Activated CD8-positive, alpha-beta T cell treated with anti-CD3 and anti-CD28 coated beads, Interleukin-2, amount 10 ng/mL, durations not matched to agents 7 days and 5 days (primary cell): ENCODE measurements at places on chromosomes 12 and 14. TPM values are rescaled to one million over a fixed set of nuclear protein-coding genes. Genes with fewer than 3 reads are reported as not detected.

GRCh38 chr14:55332654-55333570 is 61.7 kb downstream of the FBXO34 start:
- peaks cover 61% of the 10 kb centered on the region for H3K4me1 ChIP-seq
- H3K27ac ChIP-seq, result peak overlapping the region; percentile 86
- peak overlapping the region; percentile 64 for H3K4me3 ChIP-seq

DNA sequence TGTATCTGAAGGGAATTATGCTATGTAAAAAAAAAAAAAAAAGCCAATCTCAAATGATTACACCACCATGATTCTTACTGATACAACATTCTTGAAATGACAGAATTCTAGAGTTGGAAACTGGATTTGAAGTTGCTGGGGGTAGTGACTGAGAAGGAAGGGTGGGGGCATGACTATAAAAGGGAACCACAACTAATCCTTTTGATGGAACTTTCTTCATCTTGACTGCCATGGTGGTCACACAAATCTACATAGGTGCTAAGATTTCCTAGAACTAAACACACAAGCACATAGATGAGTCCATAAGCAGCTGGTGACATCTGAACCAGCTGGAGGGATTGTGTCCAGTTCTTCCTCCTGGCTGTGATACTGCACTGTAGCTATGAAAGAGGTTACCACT is 51.4 kb downstream of the CLMN start:
- H3K36me3 ChIP-seq, result no peaks in the 10 kb centered on the region
- H3K4me1 ChIP-seq, result peaks cover 40% of the 10 kb centered on the region
- H3K4me3 ChIP-seq, result no peak overlapping the region
- DNase-seq, result no peak
- no peaks in the 10 kb centered on the region for H3K27me3 ChIP-seq

- no peak for DNase-seq
- H3K27ac ChIP-seq, result no peak overlapping the region
- no peak overlapping the region for H3K4me3 ChIP-seq
- peaks cover 52% of the 10 kb centered on the region for H3K36me3 ChIP-seq
- H3K27me3 ChIP-seq, result no peaks in the 10 kb centered on the region
These were observed 34.7 kb upstream of the AMIGO2 start for GRCh38 chr12:47114481-47114892.

DNA sequence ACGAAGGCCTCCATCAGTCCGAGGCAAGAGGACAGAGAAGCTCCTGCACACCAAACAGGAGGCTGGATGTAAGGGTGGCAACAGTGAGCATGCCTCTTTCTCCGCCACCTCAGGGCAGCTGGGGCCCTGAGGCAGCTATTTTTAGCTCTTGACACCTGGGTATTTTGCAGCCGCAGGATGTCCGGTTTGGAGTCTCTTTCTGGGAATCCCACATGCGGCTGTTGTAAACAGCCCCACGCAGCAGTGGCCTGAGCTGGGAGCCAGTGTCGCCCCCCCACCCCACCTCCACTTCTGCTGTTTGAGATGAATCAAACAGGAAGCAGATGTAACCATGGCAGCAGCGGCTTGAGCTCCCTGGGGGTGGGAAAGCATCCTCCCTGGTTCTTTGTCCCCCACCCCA is 11.7 kb downstream of the HDAC7 start:
- peak overlapping the region; percentile 71 for H3K4me3 ChIP-seq
- H3K36me3 ChIP-seq, result peaks cover 67% of the 10 kb centered on the region
- H3K4me1 ChIP-seq, result peaks cover 98% of the 10 kb centered on the region
- H3K27ac ChIP-seq, result peak overlapping the region; percentile 91

- no peak overlapping the region for H3K27ac ChIP-seq
- H3K4me3 ChIP-seq, result no peak overlapping the region
- DNase-seq, result no peak
- H3K36me3 ChIP-seq, result no peaks in the 10 kb centered on the region
- no peaks in the 10 kb centered on the region for H3K4me1 ChIP-seq
- H3K27me3 ChIP-seq, result no peaks in the 10 kb centered on the region
These were observed 235.3 kb downstream of the PLCZ1 start for GRCh38 chr12:18502422-18502968.

GRCh38 chr12:24582954-24583601 is 365.8 kb downstream of the BCAT1 start:
- no peaks in the 10 kb centered on the region for H3K36me3 ChIP-seq
- H3K27ac ChIP-seq, result no peak overlapping the region
- H3K4me1 ChIP-seq, result no peaks in the 10 kb centered on the region
- no peak overlapping the region for H3K4me3 ChIP-seq
- H3K27me3 ChIP-seq, result no peaks in the 10 kb centered on the region
- no peak for DNase-seq

DNA sequence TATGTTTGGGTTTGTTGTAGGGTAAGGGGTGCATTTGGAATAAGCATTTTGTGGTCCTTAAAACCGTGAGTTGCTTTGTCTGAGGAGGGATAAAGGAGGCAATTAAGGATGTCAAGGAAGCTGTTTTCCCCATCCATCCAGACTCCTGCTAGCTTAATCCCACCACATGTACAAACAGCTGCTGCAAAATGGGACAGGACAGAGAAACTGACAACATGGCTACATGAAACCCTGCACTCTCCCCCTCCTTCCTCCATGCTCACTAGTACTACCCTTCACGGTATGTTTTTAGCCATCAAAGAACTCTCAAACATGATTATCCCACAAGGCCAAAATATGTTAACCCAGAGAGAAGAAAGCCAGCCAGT is 20.6 kb downstream of the ST8SIA1 start:
- H3K4me3 ChIP-seq, result no peak overlapping the region
- H3K27ac ChIP-seq, result no peak overlapping the region
- H3K27me3 ChIP-seq, result peaks cover 8% of the 10 kb centered on the region
- H3K4me1 ChIP-seq, result no peaks in the 10 kb centered on the region
- DNase-seq, result no peak

The CD4 gene
- 0.90 TPM for total RNA-seq

DNA sequence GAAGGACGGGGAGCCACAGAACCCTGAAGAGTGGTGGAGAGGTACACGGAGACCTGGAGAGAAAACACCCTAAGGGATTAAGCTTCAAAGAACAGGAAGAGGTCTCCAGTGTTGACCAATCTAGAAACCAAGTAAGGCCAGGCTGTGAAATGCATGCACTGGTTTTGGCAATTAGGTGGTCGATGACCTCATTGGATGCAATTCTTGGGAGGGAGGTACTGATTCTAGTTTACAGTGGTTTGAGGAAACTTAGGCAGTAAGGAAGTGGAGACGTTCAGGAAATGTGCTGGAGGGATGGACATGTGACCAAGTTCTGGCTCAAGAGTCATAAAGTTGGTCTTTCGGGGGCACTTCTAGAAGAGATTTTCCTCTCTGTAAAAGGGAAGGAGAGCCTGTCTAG is 91.3 kb upstream of the CEP83 start:
- no peak for DNase-seq
- peaks cover under 1% of the 10 kb centered on the region for H3K27me3 ChIP-seq
- no peak overlapping the region for H3K27ac ChIP-seq

DNA sequence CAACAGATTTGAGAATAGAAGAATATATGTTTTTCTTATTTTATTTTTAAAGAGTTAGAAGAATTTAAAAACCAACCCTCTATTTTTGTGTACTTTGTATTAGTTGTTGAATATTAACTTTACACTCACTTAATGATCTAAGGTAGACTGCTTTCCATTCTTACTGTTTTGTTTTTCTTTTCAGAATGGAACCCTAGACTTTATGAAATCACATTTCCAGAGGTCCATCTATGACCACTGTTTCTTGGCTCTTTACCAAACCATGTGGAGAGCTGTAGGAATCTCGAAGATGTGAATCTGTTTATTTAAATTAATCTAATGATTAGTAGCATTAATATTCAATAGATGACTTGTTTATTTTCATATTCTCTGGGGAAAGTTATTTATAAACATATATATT is 7.2 kb upstream of the PIK3C2G start:
- no peak overlapping the region for H3K4me3 ChIP-seq
- no peak for DNase-seq
- no peak overlapping the region for H3K27ac ChIP-seq
- H3K36me3 ChIP-seq, result no peaks in the 10 kb centered on the region

The ADAM21 gene
- not detected for total RNA-seq

- H3K4me3 ChIP-seq, result no peak overlapping the region
- no peaks in the 10 kb centered on the region for H3K36me3 ChIP-seq
- no peaks in the 10 kb centered on the region for H3K27me3 ChIP-seq
These were observed 1.2 kb upstream of the C14orf180 start for GRCh38 chr14:104578321-104578720.

The COL2A1 gene
- total RNA-seq, result not detected

GRCh38 chr12:106522708-106523107 is 60.1 kb upstream of the RFX4 start:
- no peak for DNase-seq
- H3K4me3 ChIP-seq, result no peak overlapping the region
- no peak overlapping the region for H3K27ac ChIP-seq
- H3K4me1 ChIP-seq, result no peaks in the 10 kb centered on the region
- H3K27me3 ChIP-seq, result peaks cover 11% of the 10 kb centered on the region
- H3K36me3 ChIP-seq, result no peaks in the 10 kb centered on the region

DNA sequence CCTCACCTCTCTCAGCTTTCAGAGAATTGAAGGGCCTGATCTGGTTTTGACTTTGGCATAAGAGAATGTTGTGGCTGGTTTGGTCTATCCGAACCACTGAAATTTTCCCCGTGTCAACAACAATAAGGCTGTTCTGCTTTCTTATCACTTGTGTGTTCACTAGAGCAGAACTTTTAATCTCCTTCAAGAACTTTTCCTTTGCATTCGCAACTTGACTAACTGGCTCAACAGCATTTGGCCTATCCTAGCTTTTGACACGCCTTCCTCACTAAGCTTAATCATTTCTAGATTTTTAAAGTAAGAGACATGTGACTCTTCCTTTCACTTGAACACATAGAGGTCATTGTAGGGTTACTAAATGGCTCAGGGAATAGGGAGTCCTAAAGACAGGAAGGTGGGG is 25.9 kb upstream of the EDDM3A start:
- no peak overlapping the region for H3K4me3 ChIP-seq
- H3K27ac ChIP-seq, result no peak overlapping the region
- H3K4me1 ChIP-seq, result no peaks in the 10 kb centered on the region
- peaks cover 17% of the 10 kb centered on the region for H3K27me3 ChIP-seq
- DNase-seq, result no peak

The TMEM253 gene
- total RNA-seq, result not detected

DNA sequence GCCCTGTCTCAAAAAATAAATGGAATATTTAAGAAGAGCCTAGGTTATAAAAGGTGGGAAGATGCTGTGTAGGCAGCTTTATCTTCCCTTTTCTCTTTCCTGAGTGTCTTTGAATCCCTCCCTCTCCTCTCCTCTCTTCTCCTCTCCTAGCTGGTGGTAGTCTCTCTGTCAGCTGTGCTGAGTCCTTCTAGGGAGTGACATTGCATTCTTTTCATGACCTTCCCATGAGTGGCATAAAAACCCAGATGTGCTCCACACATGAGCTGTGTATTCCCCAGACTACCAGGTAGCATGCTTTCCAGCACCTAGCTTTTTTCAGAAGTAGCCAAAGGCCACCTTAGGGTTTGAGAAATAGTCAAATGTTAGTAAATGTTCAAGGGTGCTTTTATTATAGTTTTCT is 23.6 kb downstream of the SAMD4A start:
- no peak overlapping the region for H3K4me3 ChIP-seq
- peaks cover 23% of the 10 kb centered on the region for H3K27me3 ChIP-seq
- H3K27ac ChIP-seq, result no peak overlapping the region
- DNase-seq, result no peak

The MCRS1 gene
- 85.9 TPM for total RNA-seq

DNA sequence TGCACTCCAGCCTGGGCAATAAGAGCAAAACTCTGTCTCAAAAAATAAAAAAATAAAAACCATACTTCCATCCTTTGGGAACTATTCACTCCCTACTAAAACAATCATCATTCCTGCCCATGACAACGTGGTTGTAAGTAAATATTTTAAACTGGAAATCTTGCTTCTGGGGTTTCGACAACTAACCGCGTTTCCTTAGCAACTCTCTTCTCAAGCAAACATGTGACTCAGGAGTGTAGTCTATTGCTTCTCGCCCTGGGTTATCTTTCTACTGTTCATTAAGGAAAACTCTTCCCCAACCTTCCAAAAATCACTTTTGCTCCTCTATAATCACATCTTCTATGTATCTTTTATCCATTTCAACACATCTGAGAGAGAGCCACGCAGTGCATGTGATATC is 21.8 kb downstream of the APPL2 start:
- H3K4me1 ChIP-seq, result peaks cover 3% of the 10 kb centered on the region
- no peaks in the 10 kb centered on the region for H3K27me3 ChIP-seq
- peaks cover 15% of the 10 kb centered on the region for H3K36me3 ChIP-seq
- no peak overlapping the region for H3K4me3 ChIP-seq
- no peak overlapping the region for H3K27ac ChIP-seq

- H3K4me3 ChIP-seq, result no peak overlapping the region
- no peak for DNase-seq
These were observed 148.0 kb downstream of the ANO6 start for GRCh38 chr12:45363903-45364302.

The EFCAB11 gene
- total RNA-seq, result 9.8 TPM

DNA sequence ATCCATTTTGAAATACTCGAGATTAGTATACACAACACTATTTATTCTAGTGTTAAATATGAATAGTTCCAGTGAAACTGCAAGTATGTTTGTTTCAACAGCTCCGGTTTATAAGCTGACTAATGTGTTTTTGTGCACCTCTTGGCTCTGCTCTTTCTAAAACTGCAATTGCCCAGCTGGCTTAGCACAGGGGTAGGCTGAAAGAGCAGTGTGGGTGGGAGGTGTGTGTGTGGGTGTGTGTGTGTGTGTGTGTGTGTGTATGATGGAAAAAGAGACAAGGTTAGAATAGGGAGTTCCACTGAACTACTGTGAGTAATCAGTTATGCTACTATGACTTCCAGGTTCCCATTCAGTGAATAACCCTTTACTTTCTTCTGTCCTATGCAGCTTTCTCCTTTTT is 37.8 kb upstream of the DDHD1 start:
- H3K4me3 ChIP-seq, result no peak overlapping the region
- no peak overlapping the region for H3K27ac ChIP-seq
- H3K27me3 ChIP-seq, result no peaks in the 10 kb centered on the region
- no peak for DNase-seq

DNA sequence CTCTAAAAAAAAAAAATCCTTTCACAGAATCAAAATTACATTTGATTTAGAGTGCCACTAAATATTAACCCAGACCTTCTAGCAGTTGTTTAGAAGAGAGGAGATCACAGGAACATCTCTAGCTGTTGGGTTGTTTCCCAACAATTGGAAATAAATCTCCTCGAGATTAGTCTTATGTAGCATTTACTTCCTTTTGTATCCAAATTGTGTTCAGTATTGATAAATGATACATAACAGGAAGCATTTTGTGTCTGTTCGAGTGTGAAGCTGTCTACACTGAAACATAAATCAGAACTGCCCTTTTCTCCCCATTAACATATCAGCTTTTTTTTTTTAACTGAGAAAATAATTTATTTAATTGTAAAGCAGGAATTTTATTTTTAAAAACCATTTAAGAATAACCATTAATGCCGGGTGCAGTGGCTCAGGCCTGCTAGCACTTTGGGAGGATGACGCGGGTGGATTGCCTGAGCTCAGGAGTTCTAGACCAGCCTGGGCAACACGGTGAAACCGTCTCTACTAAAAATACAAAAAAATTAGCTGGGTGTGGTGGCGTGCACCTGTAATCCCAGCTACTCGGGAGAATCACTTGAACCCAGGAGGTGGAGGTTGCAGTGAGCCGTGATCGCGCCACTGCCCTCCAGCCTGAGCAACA is 14.7 kb upstream of the CAND1 start:
- DNase-seq, result no peak
- no peak overlapping the region for H3K4me3 ChIP-seq
- H3K27ac ChIP-seq, result no peak overlapping the region
- no peaks in the 10 kb centered on the region for H3K36me3 ChIP-seq
- no peaks in the 10 kb centered on the region for H3K4me1 ChIP-seq
- peaks cover 9% of the 10 kb centered on the region for H3K27me3 ChIP-seq

GRCh38 chr14:93033983-93034670 is 81.6 kb downstream of the ITPK1 start:
- H3K27me3 ChIP-seq, result no peaks in the 10 kb centered on the region
- peaks cover 3% of the 10 kb centered on the region for H3K36me3 ChIP-seq
- peaks cover 47% of the 10 kb centered on the region for H3K4me1 ChIP-seq
- H3K4me3 ChIP-seq, result peak overlapping the region; percentile 49
- H3K27ac ChIP-seq, result peak overlapping the region; percentile 94
